ENCODE measurements at places on chromosomes 5 and 9. TPM values are rescaled to one million over a fixed set of nuclear protein-coding genes. Genes with fewer than 3 reads are reported as not detected.

- DNase-seq: no peak
Measured at GRCh38 chr9:79583952-79584654, 12.3 kb downstream of the TLE4 start.

- no peak for DNase-seq
Measured at GRCh38 chr9:112873773-112874405, 16.8 kb downstream of the SLC46A2 start.

GRCh38 chr5:59864718-59865117 is 28.8 kb downstream of the PDE4D start:
- DNase-seq: no peak

Gene INSL4
- not detected for polyA plus RNA-seq

Gene PCDHB14
- 9.5 TPM for polyA plus RNA-seq

DNA sequence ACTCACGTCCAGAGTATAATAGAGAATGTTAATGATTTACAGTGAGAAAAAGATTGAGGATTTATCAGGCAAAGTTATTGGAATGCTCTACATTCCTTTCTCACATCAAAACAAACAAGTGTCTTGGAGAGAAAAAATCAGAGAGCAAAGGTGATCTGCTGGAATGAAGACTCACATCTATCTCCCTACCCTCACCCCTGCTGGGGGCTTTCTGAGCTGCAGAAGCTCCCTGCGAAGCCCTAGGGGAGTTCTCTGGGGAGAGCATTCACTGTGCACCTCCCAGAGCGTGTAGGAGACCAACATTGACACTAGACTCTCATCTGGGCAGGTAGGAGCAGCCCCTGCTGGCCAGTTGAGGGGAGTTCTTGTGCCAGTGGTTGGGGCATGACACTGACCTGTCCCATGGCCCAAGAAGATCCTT is 76.6 kb upstream of the ADAMTS16 start:
- DNase-seq: no peak

Gene OR1Q1
- polyA plus RNA-seq: not detected

Gene CHSY3
- 3.0 TPM for polyA plus RNA-seq

DNA sequence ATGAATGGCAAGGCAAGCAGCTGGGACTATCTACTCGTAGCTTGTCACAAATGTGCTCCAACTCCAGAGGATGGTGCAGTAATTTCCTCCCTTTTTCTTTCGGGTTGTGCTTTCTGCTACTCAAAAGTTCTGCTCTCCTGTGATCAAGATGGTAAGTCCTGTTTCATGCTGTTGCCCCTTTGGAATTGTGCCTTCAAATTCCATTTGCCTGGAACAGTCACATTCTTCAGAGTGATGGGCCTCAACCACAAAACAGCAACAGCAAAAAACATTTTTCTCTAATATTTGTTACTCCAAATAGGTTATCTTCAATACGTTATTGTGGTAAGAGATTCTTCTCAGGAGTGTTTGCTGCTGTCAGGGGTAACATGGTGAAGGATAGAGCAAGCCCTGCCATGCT is 209.3 kb downstream of the PALM2AKAP2 start:
- no peak for DNase-seq
